Kidney glomerular epithelial cell (primary cell): ENCODE measurements at places on chromosomes 13 and 19.

- no peak for DNase-seq
These were observed 201.8 kb downstream of the COL4A1 start for GRCh38 chr13:110105136-110105535.

GRCh38 chr13:59978862-59979261 is 184.9 kb downstream of the DIAPH3 start:
- no peak for DNase-seq

DNA sequence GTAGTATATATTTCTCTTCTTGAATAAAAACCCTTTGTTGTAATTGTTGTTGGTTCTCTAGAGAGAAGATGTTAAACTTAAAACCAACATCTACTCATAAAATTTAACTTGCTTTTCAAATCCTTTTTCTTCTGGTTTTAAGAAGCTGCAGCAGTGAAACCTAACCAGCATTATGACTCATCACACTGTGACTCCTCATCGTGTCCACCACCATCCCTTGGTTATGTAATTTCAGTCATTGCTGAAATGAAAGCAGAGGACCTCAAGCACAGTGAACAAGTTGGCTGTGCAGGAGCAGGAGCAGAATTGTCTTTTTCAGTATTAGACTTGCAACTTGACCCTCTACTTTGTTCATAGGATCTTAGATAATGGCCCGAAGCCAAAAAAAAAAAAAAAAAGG is 64.9 kb upstream of the HTR2A start:
- peak; percentile 23 for DNase-seq

DNA sequence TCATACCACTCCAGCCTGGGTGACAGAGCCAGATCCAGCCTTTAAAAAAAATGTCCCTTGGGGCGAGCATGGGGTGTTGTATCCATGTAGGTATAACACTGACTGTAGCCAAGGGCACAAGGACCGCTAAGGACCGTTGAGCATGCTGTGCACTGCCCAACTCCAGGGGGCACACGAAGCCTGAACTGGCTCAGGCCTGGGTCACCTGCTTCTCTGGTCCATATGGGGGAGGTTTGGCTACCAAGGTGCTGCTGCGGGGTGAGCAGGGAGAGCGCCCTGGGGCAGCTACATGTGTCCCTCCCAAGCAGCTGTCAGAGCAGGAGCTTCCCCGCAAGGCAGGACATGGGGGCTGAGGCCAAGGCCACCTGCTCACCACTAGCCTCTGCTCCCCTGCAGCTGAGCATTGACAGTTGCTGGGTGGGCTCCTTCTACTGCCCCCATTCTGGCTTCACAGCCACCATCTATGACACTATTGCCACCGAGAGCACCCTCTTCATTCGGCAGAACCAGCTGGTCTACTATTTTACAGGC is 16.3 kb downstream of the CATSPERG start:
- no peak for DNase-seq

DNA sequence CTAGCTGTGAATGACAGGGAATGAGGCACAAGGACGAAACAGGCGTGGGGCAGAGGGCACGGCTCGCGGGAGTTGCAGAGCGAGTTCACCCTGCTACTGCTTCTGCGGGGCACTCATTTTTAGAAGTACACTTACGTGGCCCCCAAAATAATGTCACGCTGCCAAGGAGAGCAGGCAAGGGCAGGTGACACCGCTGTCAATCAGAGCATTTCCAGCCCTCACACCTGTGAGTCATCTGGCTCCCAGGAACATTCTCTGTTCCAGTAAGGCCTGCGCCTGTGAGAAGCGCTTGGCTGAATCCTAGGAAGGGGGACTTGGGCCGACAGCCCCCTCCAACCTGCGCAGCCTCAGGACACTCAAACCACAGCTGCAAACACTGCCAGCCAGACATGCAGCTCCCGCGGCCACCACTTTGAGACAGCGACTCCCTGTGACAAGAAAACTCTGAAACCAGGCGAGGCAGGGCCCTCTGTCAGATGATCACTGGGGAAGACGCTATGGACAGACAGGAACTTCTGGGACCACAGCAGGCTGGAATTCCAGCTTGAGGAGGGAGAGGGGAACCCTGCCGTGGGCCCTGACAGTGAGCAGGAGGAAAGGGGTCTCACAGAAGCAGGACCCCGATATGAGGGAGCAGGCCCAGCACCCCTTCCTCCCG is 12.7 kb downstream of the DOT1L start:
- no peak for DNase-seq

GRCh38 chr19:10283301-10284064 is 3.3 kb upstream of the ICAM4 start:
- DNase-seq: no peak

GRCh38 chr13:44652168-44652567 is 76.0 kb upstream of the TSC22D1 start:
- no peak for DNase-seq

- DNase-seq: peak; percentile 36
These were observed 630 bp downstream of the RNF126 start for GRCh38 chr19:662207-662961.

DNA sequence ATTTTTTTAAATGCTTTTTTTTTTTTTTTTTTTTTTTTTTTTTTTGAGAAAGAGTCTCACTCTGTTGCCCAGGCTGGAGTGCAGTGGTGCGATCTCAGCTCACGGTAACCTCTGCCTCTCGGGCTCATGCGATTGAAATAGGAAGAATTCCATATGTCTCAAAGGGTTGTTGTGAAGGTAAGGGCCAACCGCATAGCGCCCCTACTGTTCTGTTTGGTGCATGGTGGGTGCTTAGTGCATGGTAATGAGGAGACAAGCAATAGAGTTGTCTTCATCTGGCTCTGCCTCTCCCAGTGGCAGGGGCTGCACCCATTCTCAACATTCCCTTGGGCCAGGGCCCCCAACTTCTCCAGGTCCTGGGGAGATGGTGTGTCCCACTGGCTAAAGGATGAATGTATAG is 68.7 kb downstream of the RASL11A start:
- no peak for DNase-seq

- DNase-seq: no peak
These were observed 149.4 kb downstream of the STK24 start for GRCh38 chr13:98427331-98427995.

DNA sequence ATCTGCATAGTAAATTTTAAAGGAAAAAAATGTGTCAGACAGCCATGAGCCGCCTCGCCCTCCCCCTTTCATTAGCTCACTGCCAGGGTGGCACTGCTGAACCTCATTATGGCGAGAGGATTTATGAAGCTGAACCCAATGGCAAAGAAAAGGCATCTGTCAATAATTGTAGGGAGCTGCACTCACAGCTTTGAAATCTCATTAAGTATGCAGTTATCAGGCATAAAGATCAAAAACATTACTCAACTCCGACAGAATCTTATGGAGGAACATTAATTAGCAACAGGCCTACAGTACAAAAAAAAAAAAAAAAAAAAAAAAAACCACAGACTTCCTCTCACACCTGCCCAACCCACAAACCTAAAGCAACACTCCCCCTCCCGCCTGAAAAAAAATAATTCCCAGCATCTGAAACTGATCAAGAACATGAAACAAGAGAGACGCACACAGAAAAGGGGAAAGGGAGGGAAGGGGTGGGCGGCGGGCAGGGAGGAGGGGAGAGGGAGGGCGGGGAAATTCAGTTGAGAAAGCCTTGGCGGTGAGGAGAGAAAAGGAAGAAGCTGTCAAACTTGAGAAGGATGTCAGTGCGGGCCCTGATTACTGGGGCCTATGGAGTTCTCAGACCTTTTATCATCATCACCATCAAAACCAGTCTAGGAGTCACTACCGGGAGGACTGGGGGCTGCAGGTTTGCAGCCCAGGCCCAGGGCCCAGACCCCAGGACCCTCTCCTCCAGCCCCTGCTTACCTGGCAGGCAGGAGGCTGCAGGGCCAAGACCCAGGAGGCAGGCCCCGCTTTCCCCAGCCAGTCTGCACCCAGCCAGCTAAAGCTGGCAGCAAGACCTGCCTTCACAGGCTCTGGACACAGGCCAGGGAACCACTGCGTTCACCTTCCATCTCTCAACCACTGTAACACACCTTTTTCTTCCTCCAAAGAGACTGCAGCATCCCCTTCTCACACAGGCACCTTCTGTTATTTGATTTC is 8.9 kb downstream of the TSHZ3 start:
- DNase-seq: no peak

- DNase-seq: no peak
These were observed 20.4 kb downstream of the PCID2 start for GRCh38 chr13:113187883-113188665.

- DNase-seq: peak; percentile 2
These were observed 14.6 kb downstream of the VSIG10L start for GRCh38 chr19:51327066-51328001.

DNA sequence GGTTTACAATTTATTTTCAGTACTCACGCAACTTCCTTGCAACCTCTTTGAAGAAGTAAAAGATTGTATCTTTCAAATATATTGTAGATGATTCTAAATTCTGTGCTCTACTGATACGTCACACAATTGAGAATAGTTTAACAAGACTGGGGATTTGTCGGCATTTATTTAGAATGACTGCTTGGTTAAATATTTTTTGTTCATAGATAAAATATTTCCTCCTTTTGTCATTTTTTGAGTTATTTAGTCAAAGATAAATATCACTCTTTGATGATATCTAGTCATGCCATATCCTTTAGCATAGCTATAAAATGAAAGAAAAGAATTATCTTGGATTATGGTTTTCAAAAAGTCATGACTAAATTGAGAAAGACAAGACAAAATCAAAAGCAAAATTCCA is 2747.8 kb downstream of the PCDH9 start:
- no peak for DNase-seq

GRCh38 chr13:57675526-57675925 is 44.0 kb downstream of the PCDH17 start:
- no peak for DNase-seq

- DNase-seq: no peak
These were observed 82.5 kb upstream of the MYCBP2 start for GRCh38 chr13:77409412-77409811.

DNA sequence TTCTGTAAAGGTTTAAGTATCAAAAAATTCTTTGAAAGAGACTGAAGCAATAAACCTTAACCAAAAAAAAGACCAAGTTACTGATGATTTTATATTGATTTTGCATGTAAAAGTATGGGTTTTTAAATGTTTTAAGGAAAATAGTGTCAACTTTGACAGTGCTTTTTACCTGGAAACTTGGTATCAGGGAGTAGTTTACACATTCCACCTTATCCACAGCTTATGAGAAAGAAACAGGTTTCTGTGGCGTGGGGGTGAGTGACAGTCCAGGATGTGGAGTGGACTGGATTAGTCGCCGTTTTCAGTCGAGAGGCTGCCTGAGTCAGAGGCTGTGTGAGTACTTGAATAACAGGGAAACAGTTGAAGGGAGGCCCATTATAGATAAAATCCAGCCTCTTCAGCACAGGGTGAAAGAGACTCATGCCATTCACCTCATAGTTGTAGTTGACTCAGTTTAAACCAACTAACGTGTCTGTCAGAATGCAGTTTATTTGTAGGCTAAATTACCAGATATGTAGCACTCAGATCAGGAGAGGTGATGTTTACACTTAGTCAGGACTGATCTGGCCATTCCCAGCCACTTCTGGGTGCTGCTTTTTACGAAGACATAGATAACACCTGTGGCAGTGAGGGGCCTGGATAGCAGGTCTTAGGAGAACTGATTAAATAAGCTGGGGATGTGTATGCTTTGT is 595 bp upstream of the GPR183 start:
- peak; percentile 86 for DNase-seq

- no peak for DNase-seq
These were observed 5.5 kb downstream of the EEF2 start for GRCh38 chr19:3979674-3980352.

DNA sequence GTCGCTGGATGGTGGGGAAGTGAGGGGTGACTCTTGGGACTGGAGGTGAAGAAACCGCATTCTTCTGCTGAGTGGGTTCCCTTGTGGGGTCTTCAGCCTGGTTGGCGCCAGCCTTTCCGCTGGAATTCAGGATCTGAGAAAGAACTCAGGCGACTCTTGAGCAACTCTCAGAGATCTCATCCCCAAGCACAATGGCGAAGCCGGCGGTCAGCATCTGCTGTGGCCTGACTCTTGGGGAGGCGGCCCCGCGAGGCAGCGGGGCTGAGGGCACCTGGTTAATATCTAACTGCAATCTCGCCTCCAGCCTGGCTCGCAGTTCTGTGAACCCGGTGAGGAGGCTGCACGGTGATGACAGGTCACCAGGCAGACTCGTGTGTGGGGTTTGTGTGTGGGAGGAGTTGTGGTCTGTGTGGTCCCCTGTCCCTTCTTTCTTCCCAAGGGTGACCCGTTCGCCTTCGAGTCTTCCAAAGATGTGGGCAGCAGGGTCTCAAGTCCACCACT is 883 bp downstream of the ZNF441 start:
- peak; percentile 42 for DNase-seq

- no peak for DNase-seq
These were observed 158.7 kb downstream of the VWA8 start for GRCh38 chr13:41802043-41802683.

- DNase-seq: no peak
These were observed 161.1 kb downstream of the DCT start for GRCh38 chr13:94318418-94318817.

- no peak for DNase-seq
These were observed 33.4 kb downstream of the SPRY2 start for GRCh38 chr13:80307401-80307987.

DNA sequence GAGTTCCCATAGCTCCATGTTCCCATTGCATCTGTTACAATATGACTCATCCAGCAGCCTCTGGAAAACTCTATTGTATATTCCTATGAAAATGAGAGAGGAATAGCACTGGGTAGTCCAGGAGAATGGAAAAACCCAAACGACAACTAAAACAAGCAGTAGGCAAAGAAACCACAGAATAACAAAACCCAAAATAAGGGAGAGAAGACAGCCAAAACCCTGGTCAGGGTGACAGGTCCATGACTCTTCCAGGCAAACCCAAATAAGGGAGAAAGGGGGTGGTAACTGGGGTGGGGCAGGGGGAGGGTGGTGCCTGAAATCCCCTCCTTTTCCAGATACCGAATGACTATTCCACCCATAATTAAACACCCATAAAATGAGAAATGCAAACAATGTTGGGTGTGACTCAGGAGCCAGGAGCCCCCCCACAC is 4.0 kb upstream of the ZNF8 start:
- no peak for DNase-seq
